ENCODE measurements at places on chromosomes 16 and 17.

- DNase-seq: no peak
Observed at GRCh38 chr16:73616770-73617169, 568.8 kb upstream of the ZFHX3 start.

GRCh38 chr16:56897026-56897799 lies 32.2 kb downstream of the SLC12A3 start:
- DNase-seq: no peak

GRCh38 chr17:1239210-1239609 lies 31.0 kb upstream of the BHLHA9 start:
- no peak for DNase-seq

DNA sequence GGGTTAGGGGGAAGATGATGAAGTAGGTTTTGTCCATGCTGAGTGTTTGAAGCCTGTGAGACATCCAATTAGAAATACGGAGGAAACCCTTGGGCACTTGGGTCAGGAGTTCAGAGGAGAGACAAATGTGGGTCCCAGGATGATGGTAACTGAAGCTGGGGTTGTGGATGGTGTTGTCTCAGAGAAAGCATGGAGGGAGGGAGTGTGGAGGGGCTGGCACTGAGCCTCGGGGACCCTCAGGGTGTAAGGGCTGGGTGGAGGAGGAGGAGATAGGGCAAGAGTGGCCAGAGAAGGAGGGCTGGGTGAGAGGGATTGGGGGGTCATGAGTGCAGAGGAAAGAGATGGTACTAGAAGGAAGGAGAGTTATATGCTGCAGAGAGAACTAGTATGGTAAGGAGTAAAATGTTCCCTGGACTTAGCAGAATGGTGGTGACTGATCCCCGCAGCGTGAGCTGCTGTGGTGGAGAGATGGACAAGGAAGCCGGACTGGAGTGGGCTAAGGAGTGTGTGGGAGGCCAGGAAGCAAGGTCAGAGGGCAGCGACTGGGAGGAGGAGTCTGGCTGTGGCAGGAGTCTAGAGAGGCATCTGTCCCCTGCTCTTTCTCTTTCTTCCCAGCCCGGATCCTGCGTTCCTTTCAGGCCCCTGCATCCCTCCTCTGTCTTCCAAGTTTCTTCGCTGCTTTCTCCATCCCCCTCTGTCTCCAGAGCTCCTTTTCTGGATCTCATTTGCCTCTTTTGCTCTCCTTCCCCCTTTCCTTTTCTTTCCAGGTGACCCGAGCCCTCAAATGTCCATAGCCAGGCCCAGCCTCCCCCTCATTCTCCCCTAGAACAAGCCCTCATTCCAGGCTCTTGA lies 3.9 kb upstream of the COL1A1 start:
- no peak for DNase-seq

DNA sequence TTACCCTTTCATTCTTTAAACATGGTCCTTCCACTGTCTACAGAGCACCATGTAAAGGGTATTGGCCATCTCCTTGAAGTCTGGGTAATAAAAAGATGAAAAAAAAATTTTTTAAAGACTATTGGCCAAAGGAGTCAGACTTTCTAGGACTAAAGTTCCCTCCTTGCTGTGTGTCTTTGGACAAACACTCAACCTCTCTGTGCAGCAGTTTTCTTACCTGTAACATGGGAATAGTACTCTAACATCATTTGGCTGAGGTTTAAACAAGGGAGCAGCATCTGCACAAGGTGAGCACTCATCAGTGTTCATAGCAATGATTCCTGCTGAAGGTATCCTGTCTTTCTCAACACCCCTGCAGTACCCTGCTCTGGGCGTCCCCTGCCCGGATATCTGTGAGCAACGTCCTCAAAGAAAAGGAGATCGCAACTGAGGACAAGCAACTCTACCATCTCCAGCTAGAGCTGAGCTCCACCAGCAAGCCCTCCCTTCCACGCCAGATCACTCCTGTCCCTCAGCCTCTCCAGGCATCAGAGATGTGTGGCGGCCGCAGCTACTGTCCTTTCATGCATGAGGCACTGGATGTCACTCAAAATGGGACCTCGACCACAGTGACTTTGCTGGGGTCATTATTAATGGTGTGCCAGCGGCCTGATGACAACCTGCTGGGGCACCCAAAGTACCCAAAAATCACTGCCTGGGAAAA lies 29.5 kb upstream of the RPH3AL start:
- DNase-seq: no peak

GRCh38 chr17:62929320-62929719 lies 36.7 kb upstream of the TANC2 start:
- no peak for DNase-seq

GRCh38 chr16:18784917-18785623 lies 5.1 kb downstream of the RPS15A start:
- no peak for DNase-seq

GRCh38 chr16:69921127-69921526 lies 30.0 kb upstream of the CLEC18A start:
- no peak for DNase-seq

GRCh38 chr16:48734220-48734619 lies 124.2 kb upstream of the N4BP1 start:
- no peak for DNase-seq

- no peak for DNase-seq
Observed at GRCh38 chr17:74387365-74388218, 20.3 kb downstream of the GPR142 start.

- DNase-seq: no peak
Observed at GRCh38 chr17:50797135-50797810, 30.0 kb upstream of the ANKRD40CL start.

DNA sequence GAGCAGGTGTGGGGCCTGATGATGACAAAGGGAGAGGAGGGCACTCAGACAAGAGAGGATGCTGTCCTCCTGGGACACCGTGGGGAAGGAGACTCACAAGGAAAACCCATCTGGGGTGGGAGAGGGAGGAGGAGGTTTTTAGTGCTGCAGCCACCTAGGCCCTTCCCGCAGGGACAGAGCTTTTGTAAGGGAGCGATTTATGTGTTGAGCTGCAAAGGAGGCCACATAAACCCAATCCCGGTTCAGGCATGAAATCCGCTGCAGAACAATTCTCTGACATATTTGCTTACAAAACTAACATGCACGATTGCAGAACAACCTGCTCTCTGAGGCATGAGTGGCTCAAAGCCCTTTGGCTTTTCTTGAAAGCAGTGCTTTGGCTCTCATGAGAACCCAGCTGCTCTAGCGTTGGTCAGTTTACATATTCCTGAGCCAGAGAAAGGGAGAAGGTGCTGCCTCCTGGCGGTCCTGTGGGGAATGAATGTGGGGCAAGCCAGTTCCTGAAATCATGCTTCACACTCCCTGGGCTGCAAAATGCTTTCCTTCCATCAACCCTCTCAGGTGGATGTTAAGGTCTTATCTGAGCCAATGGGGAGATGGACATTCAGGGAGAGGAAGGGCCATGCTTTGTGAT lies 122.4 kb upstream of the NLRP1 start:
- DNase-seq: peak; percentile 53

- DNase-seq: no peak
Observed at GRCh38 chr17:40532520-40533253, 31.3 kb upstream of the TNS4 start.

Data from kidney capillary endothelial cell (primary cell).